Neural progenitor cell (in vitro differentiated cells): ENCODE measurements at places on chromosomes 5 and 9.

DNA sequence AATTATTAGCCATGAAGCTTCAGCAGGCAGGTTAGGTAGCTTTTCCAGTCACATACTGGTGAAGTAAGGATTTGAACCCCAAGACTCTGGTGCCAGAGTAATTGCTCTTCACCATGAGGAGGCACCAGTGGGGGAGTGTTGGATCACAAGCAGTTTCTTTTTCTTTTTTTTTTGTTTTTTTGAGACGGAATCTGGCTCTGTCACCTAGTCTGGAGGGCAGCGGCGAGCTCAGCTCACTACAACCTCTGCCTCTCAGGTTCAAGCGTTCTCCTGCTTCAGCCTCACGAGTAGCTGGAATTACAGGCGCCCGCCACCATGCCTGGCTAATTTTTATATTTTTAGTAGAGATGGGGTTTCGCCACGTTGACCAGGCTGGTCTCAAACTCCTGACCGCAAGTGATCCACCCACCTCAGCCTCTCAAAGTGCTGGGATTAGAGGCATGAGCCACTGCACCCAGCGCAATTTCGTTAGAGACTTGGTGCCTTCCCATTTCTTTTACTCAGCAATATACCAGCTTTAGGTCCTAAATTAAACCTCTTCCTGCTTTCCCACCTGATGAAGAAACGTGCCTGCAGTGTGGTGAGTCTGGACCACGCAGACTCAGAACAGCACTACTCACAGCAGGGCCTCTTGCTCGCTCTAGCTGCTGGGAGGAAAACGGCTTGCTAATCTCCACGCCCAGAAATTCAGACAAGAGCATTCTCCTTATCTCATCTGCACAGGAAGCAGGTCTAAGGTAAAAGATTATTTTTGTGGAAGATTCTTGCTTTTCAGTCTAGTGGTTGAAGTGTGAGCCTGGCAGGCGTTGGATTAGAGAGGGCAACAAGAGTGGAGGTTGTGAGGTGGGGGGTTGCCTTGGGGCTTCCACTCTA, at the start of gene S100Z:
S100Z (plus strand) TSS at position 596 of the 873 bp plus-strand sequence. CDS start 25,346 bp downstream, outside the sequence.
- no peak for DNase-seq

GRCh38 chr9:27371382-27371781, 74.4 kb upstream of the EQTN start:
- DNase-seq: no peak

GRCh38 chr5:134965271-134965825, 2.4 kb upstream of the CATSPER3 start:
- no peak for DNase-seq

GRCh38 chr5:132766806-132767055, 10.3 kb downstream of the SEPTIN8 start:
- DNase-seq: no peak

DNA sequence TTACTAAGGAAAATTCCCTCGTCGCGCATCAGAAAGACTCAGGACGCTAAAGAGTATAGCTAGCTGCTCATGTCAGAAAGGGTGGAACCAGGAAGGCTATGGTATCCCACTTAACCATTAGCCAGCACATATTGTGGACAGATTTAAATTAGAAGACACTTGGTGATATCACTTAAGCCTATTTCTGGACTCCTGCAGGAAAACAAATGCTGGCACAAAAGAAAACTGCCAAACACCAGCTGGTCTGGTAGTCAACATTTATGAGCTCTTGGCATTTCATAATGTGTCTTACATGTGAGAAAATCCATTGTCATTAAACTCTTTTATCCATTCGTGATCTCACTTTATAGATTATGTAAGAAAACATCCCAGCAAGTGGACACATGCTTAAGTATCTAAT, 377.4 kb downstream of the PTPRD start:
- DNase-seq: no peak

DNA sequence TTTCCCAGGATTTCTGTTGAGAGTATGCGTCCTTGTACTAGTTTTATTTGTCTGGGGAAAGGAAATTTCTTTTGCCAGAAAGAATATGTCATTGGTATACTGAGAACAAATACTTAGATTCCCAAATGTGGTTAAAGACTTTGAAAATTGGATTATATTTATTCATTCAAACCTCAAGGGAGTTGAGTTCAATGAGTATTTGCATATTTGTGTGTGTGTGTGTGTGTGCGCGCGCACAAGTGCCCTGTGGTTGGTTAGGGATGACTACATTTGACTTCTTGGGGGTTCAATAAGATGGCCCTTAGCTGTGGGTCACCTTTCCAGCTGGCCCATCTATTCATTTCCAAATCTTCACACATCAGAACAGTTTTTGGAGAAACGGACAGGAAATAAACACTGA, 4.9 kb downstream of the RXFP3 start:
- no peak for DNase-seq
